ENCODE measurements at places on chromosomes 16 and 17. TPM values are rescaled to one million over a fixed set of nuclear protein-coding genes. Genes with fewer than 3 reads are reported as not detected.
A peak's percentile ranks its signal among the peaks of the same experiment; 100 is the strongest.

DNA sequence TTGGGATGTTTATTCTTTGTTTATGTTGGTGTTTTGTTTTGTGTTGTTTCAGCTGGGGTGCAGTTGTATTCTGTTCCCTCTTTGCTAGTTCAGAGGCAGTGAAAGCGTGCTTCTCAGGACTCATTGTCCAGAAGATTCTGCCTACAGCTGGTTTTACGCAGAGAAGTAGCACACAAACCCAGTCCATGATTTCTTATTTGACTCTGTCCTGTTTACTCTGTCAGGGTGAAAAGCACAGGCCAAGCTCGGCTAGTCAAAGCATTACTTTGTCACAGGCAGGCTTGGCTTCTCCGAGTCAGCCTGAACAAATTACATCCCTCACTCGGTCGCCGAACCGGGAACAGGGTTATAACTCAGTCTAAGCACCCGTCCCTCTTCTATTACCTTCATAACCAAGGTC, 435.0 kb downstream of the MAF start:
- no peaks in the 10 kb centered on the region for H3K27me3 ChIP-seq
- DNase-seq: no peak
- no peak overlapping the region for H3K27ac ChIP-seq

DNA sequence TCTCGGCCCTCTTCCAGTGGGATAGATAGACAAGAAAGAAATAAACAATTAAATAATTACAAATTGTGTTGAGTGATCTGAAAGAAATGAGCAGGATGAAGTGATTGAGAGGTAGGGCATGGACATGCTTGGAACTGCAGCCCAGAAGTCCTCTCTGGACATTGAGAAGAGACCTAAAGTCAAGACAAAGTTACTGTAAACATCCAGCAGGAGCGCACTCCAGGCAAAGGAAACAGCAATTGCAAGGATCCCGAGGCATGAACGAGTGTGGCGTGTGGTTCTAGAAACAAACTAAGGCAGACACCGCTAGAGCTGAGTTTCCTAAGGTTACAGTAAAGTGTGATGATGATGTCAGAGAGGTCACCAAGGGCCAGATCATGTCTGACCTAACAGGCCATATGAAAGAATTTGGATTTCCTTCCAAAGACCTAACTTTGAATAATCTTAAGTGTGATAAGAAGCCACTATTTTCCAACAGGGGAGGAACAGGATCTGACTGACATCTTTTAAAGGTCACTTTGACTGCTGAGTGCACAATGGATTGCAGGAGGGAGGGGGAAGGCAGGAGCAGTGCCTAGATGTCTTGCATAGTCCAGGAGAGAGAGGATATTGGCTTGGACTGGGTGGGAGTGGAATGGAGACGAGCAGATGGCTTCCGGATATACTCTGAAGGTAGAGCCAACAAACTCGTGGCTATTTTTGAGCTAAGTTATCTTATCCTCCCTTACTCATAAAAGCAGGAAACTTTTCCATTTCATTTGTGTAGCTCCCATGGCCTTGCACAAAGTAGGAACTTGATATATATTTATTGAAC, 19.0 kb downstream of the ABCC12 start:
- DNase-seq: no peak
- no peaks in the 10 kb centered on the region for H3K36me3 ChIP-seq
- no peaks in the 10 kb centered on the region for H3K4me1 ChIP-seq
- H3K27me3 ChIP-seq: no peaks in the 10 kb centered on the region
- no peak overlapping the region for H3K27ac ChIP-seq
- H3K4me3 ChIP-seq: no peak overlapping the region

- no peaks in the 10 kb centered on the region for H3K36me3 ChIP-seq
- no peak for DNase-seq
- no peak overlapping the region for H3K27ac ChIP-seq
- no peak overlapping the region for H3K4me3 ChIP-seq
Observed at GRCh38 chr17:74020522-74020921, 183.0 kb upstream of the RPL38 start.

DNA sequence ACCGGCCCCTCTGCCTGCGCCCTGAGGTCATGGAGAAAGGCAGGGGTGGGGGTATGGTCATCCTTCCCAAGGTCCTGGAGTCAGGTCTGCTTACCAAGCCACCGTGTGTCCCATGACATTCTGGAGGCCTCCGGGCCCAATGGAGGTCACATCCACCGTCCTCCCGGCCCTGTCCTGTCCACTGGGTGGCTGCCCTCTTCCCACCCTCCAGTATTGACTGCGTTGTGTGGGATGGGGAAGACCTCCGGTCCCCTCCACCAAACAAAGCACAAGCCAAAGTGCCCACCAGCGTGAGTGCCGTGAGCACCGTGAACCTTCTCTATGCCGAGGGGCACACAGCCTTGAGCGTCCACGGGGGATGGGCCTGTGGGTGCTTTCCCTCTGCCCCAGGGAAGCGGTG, 37.2 kb downstream of the LMF1 start:
- no peaks in the 10 kb centered on the region for H3K36me3 ChIP-seq
- no peaks in the 10 kb centered on the region for H3K27me3 ChIP-seq
- H3K4me1 ChIP-seq: no peaks in the 10 kb centered on the region
- no peak overlapping the region for H3K4me3 ChIP-seq
- H3K27ac ChIP-seq: no peak overlapping the region

DNA sequence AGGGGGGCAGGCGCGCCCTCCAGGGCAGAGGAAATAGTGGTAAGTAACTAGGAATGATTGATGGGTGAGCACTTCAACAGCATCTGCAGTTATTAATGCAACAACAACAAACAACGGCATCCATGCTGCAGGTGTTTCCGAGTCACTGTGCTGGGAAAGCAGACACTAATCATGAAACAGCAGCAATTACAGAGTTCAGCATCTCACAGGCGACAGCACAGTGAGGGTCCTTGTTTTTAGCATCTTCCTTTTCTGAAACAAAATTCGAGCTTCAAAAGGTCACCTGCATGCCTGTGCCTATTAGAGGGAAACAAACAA, 191.9 kb downstream of the SLC39A11 start:
- H3K36me3 ChIP-seq: no peaks in the 10 kb centered on the region
- no peak overlapping the region for H3K4me3 ChIP-seq
- H3K27ac ChIP-seq: no peak overlapping the region
- no peaks in the 10 kb centered on the region for H3K27me3 ChIP-seq
- no peak for DNase-seq

Gene VASN
- total RNA-seq: 85.4 TPM

Gene HEATR9
- total RNA-seq: not detected

DNA sequence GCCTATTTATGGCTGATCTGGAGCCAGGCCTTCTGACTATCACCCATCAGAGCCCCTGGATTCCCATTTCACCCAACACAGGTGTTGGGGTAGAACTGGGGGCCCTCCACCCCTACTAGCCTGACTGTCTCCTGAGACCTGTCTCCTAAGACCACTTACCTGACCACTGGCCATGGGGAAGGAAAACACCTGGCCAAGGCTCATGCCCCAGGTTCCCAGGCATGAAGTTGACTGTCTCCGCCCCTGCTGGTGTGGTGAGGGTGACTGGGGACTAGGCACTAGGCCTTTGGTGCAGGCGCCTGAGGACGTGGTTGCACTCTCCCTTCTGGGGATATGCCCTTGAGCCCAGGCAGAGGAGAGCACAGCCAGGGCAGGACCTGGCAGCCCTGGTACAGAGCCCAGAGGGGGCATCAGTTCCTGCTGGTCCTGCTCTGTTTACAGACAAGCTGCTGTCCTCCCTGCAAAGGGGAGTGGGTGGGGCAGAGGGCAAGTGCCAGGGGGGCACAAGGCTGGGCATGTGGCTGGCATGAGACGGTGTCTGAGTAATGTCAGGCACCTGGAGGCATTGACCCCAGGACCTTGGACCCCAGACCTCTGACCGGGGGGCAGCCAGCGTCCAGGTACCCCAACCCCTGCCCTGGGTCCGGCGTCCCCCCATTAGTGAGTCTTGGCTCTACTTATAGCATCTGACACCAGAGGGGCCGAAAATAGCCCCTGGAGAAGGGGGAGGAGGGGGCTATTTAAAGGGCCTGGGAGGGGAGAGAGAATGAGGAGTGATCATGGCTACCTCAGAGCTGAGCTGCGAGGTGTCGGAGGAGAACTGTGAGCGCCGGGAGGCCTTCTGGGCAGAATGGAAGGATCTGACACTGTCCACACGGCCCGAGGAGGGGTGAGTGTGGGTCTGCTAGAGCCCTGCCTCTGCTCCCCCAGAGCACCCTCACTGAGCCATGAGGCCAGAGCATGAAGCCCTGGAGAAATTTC, at the start of gene TCAP:
TCAP (plus strand) TSS at position 769 of the 981 bp plus-strand sequence; CDS start at position 780, 11 bp downstream.
- no peak within 1 kb of the TSS for H3K27ac ChIP-seq
- DNase-seq: no peak
- peaks cover 16% of the 10 kb centered on the region for H3K36me3 ChIP-seq
- peaks cover 11% of the 10 kb centered on the region for H3K4me1 ChIP-seq
- peaks cover 31% of the 10 kb centered on the region for H3K27me3 ChIP-seq

Gene ADAT1
- 62.0 TPM for total RNA-seq

GRCh38 chr17:27578718-27579085, 52.3 kb upstream of the LGALS9 start:
- no peak overlapping the region for H3K4me3 ChIP-seq
- DNase-seq: no peak
- H3K4me1 ChIP-seq: peaks cover 48% of the 10 kb centered on the region

GRCh38 chr17:28256370-28256769, 62.6 kb upstream of the TMEM97 start:
- H3K27me3 ChIP-seq: no peaks in the 10 kb centered on the region
- DNase-seq: no peak
- no peaks in the 10 kb centered on the region for H3K4me1 ChIP-seq
- H3K36me3 ChIP-seq: no peaks in the 10 kb centered on the region
- H3K4me3 ChIP-seq: no peak overlapping the region
- H3K27ac ChIP-seq: no peak overlapping the region

DNA sequence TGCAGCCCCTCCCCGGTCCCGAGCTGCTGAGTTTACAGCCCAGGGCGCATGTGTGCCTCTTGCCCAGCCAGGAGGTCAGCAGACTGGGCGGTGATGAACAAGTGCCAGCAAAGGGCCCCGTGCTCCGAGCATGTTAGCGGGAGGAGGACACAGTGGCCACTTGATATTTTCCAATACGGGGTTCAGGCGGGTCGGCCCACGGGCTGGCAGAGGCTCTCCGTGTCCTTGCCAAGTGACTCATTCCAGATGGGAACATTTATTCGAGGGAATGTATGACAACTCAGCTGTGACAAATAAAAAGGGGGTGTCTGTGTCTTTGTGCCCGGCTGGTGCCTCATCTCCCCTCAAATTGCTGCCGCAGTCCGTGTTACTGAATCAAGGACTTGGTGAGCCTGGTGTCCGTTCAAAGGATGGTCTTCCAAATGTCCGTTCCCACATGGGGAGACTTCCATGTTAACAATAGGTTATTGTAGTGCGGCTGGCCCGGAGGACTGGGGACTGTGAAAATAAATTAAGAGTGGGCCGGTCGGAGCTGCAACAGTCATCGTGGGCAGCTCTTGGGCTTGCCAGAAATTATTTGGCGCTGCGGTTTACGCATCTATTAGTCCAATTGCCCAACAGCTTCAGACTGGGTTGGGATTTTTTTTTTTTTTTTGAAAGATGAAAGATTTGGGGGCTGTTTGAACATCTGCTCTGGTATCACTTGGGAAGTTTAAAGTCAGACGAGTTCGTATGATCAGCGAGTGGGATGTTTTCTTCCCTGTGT, 174.0 kb upstream of the CIBAR2 start:
- H3K4me1 ChIP-seq: peaks cover 44% of the 10 kb centered on the region
- H3K27ac ChIP-seq: peak overlapping the region; percentile 15
- H3K36me3 ChIP-seq: peaks cover 3% of the 10 kb centered on the region
- DNase-seq: no peak
- H3K4me3 ChIP-seq: no peak overlapping the region
- H3K27me3 ChIP-seq: no peaks in the 10 kb centered on the region

GRCh38 chr16:85402910-85403692, 210.0 kb upstream of the GSE1 start:
- H3K4me3 ChIP-seq: no peak overlapping the region
- no peak overlapping the region for H3K27ac ChIP-seq

Gene CLTC
- total RNA-seq: 555 TPM

- no peaks in the 10 kb centered on the region for H3K4me1 ChIP-seq
- H3K4me3 ChIP-seq: no peak overlapping the region
- no peak overlapping the region for H3K27ac ChIP-seq
- DNase-seq: no peak
Observed at GRCh38 chr17:42841975-42842685, 2.2 kb upstream of the AOC2 start.

- H3K27me3 ChIP-seq: peaks cover 6% of the 10 kb centered on the region
- H3K4me1 ChIP-seq: no peaks in the 10 kb centered on the region
- H3K36me3 ChIP-seq: no peaks in the 10 kb centered on the region
- H3K4me3 ChIP-seq: no peak overlapping the region
Observed at GRCh38 chr17:59299400-59300092, 31.9 kb upstream of the YPEL2 start.

Gene SCGB1C2
- total RNA-seq: not detected

Gene C16orf74
- total RNA-seq: 20.8 TPM

Gene PRKAR1A
- 433 TPM for total RNA-seq

Gene COIL
- total RNA-seq: 33.8 TPM

Gene ZNF771
- 51.8 TPM for total RNA-seq

GRCh38 chr16:2090481-2090776, 42.6 kb downstream of the TSC2 start:
- peaks cover 2% of the 10 kb centered on the region for H3K4me1 ChIP-seq
- no peak for DNase-seq
- no peak overlapping the region for H3K4me3 ChIP-seq
- H3K27me3 ChIP-seq: no peaks in the 10 kb centered on the region

DNA sequence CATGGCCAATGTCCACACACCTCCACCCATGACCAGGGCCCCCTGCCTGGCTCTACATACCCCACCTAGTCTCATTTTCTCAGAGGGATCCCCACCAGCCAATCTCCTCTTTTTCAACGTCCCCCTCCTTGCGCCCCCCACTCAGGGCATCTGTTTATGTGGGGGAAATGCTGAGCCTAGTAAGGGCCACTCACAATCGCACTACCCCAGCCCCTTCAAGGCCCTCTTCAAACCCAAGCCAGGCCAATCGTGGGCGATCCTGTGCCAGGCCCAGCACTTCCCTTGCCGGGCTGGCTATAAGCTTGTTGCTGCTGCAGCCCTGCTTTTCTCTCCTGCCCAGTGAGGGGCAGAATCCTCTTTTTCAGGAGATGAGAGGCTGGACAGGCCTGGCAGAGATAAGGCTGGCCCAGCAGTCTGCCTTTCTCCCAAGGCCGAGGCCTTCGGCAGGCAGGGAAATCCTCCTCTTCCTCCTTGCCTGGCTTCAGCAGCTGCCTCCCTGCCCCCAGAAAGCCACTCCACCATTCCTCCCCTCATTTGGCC, 16.1 kb downstream of the HSD11B2 start:
- H3K4me1 ChIP-seq: no peaks in the 10 kb centered on the region
- no peak overlapping the region for H3K27ac ChIP-seq
- no peaks in the 10 kb centered on the region for H3K27me3 ChIP-seq
- no peak for DNase-seq
- no peak overlapping the region for H3K4me3 ChIP-seq
- H3K36me3 ChIP-seq: peaks cover 14% of the 10 kb centered on the region

Gene ABHD15
- 6.8 TPM for total RNA-seq

Gene CDRT4
- total RNA-seq: not detected

DNA sequence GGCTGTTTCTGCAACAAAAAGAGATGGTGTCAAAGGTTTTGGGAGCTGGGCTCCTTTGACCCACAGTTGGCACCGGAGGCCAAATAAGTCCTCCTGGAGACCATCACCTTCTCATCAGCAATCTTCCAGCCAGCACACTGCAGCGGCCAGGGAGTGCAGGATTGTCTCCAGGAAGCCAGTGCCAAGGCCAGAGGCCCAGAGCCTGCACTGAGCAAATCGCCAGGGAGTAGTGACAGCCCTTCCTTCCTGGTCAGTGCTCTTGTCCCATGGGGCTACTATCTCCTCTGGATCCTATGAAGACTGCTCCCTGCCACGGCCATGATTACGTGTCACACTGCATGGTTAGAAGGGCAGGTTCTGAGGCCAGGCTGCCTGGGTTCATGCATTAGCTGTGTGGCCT, 134.3 kb upstream of the CRHR1 start:
- no peak overlapping the region for H3K4me3 ChIP-seq
- H3K36me3 ChIP-seq: no peaks in the 10 kb centered on the region
- no peak overlapping the region for H3K27ac ChIP-seq
- no peaks in the 10 kb centered on the region for H3K4me1 ChIP-seq
- DNase-seq: no peak
- H3K27me3 ChIP-seq: peaks cover 83% of the 10 kb centered on the region

Data from SJSA1 (cell line).